ENCODE measurements at places on chromosomes 11 and 22. TPM values are rescaled to one million over a fixed set of nuclear protein-coding genes. Genes with fewer than 3 reads are reported as not detected.

The ENTHD1 gene
- not detected for total RNA-seq

The DDI1 gene
- not detected for total RNA-seq

The APOA1 gene
- total RNA-seq, result not detected

The MAP6 gene
- total RNA-seq, result 1.8 TPM

The UBE4A gene
- 9.9 TPM for total RNA-seq

The DNAJB7 gene
- total RNA-seq, result not detected

The LRP4 gene
- 8.7 TPM for total RNA-seq

The MYRF gene
- total RNA-seq, result 20.8 TPM

The HBE1 gene
- total RNA-seq, result not detected

The OR4A16 gene
- not detected for total RNA-seq

The SMTNL1 gene
- not detected for total RNA-seq

The SULT4A1 gene
- total RNA-seq, result not detected

The FAM180B gene
- not detected for total RNA-seq

The PATE4 gene
- not detected for total RNA-seq

The OR2D2 gene
- not detected for total RNA-seq

The BBOX1 gene
- total RNA-seq, result not detected

The KRTAP5-11 gene
- not detected for total RNA-seq

The CAT gene
- total RNA-seq, result 38.6 TPM

The TMEM225 gene
- not detected for total RNA-seq

The OR5M11 gene
- not detected for total RNA-seq

The TST gene
- total RNA-seq, result 59.7 TPM

The PRG3 gene
- total RNA-seq, result not detected

The PNPLA3 gene
- 0.94 TPM for total RNA-seq

The OVOL1 gene
- 0.08 TPM for total RNA-seq

The PES1 gene
- total RNA-seq, result 104 TPM

The RASD2 gene
- 0.80 TPM for total RNA-seq

The RFPL3 gene
- not detected for total RNA-seq

The MICAL3 gene
- total RNA-seq, result 27.2 TPM

The C22orf31 gene
- total RNA-seq, result not detected

The C11orf42 gene
- not detected for total RNA-seq

The GGTLC2 gene
- total RNA-seq, result not detected
